Left cardiac atrium (tissue), 4 donors: ENCODE measurements at places on chromosomes 12 and 14. TPM values are rescaled to one million over a fixed set of nuclear protein-coding genes. Genes with fewer than 3 reads are reported as not detected.

The FAM186B gene
- 0.31 TPM for total RNA-seq

The B3GNT4 gene
- total RNA-seq = not detected

The SERPINA10 gene
- not detected for total RNA-seq

The SRRM4 gene
- 0.13 TPM for total RNA-seq

The DLGAP5 gene
- 0.80 TPM for total RNA-seq

The APOF gene
- not detected for total RNA-seq

The GPR135 gene
- 2.7 TPM for total RNA-seq

The DAD1 gene
- total RNA-seq = 150 TPM

The OR6C3 gene
- not detected for total RNA-seq

The RCOR1 gene
- 14.9 TPM for total RNA-seq

The PTCSC3 gene
- not detected for total RNA-seq

- DNase-seq = no peak
These were observed 9.4 kb downstream of the TNFRSF1A start for GRCh38 chr12:6332459-6332858.

DNA sequence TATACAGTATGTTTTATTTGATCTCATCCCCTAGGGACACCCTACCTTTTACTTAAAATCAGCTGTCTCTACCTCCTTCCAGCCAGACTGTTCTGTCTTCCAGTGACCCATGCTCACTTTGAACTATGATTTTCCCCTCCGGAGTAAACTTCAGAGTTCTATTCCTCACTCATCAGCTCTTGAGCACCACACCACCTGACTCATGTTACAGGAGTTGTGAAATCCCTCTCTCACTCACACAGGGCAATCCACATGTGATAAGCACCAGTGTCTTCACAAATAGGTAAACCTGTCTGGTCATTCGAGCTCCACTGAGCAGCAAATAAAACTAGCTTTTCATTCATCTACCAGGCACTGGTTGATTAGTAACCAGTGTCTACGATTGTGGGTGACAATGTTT lies 177.3 kb upstream of the BMP4 start:
- no peak for DNase-seq

GRCh38 chr14:32478050-32478449 lies 149.0 kb downstream of the AKAP6 start:
- DNase-seq = no peak

GRCh38 chr14:50362764-50363713 lies 33.6 kb downstream of the CDKL1 start:
- no peak for DNase-seq

GRCh38 chr12:43917896-43918295 lies 82.0 kb downstream of the TMEM117 start:
- DNase-seq = no peak

GRCh38 chr14:59306775-59307174 lies 118.3 kb downstream of the DAAM1 start:
- no peak for DNase-seq

DNA sequence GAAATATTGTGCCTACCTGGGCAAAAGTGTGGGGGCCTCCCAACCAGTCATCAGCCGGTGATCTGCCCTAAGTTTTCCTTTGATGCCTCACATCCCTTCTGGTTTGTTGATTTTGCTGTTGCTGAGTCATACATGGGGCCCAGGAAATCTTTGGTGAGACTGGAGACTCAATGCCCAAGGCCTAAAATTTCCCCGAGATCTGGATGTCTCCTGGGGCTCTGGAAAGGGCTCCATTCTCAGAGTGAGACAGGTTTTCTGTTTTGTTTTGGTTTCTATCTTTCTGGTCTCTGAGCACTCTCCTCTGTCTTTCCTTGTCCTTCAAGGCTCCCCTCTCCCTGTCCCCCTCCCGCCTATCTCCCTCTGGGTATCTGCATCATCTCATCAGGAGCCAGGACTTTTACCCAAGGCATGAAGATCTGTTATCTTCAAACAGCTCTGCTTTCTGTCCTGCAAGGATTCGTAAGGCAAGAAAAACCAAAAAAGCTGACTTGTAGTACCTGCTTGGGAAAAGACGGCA lies 152.8 kb upstream of the MAX start:
- DNase-seq = no peak

DNA sequence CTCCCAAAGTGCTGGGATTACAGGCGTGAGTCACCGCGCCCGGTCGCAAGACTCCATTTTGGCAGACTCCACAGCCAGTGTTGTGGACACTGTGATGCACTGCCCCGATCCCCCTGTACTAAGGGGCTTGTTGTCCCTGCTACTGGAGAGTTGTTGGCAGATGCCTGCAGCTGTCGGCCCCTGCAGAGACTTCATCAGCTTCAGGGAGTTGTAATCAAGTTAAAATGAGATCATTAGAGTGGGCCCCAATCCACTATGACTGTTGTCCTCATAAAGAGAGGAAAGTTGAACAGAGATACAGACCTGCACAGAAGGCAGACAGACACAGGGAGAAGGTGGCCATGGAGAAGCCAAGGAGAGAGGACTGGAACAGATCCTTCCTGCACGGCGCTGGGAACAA lies 23.7 kb upstream of the TUBA1A start:
- DNase-seq = no peak

DNA sequence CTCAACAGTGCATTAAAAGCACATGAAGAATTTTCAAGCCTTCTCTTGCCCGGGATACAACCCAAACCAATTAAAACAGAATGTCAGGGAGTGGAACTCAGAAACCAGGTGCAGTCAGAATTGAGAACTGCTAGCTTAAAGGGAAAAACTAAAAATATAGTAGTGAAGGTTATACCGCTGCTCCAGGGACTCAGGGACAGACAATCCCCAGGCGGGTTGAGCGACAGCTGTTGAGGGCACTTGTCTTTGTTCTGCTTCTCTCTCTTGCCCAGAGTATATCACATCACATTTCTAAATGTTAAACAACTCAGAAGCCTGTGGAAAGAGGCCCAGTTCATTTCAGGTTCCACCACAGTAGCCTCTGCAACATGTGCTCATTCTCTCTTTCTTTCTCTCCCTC lies 93.1 kb downstream of the SLC5A8 start:
- no peak for DNase-seq

GRCh38 chr12:88579601-88580050 lies 645 bp downstream of the KITLG start:
- peak; percentile 58 for DNase-seq

DNA sequence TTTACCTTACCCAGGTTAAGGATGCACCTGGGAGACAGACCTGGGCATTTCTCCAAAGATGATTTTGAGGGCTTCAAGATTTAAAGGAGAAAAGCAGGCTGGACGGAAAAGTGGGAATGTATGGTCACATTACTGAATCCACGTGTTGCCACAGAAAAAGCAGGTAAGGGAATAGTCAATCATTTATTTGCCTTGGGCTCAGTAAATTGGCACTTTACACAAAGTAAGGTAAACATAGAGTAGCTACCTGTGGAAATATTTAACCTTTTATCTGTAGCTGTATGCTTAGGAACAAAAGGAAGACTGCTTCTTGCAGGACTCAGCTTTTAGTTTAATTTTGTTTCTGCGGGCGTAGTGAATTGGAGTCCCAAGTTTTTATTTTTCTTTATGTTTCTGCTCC lies 153.3 kb downstream of the SLCO1B3 start:
- no peak for DNase-seq

DNA sequence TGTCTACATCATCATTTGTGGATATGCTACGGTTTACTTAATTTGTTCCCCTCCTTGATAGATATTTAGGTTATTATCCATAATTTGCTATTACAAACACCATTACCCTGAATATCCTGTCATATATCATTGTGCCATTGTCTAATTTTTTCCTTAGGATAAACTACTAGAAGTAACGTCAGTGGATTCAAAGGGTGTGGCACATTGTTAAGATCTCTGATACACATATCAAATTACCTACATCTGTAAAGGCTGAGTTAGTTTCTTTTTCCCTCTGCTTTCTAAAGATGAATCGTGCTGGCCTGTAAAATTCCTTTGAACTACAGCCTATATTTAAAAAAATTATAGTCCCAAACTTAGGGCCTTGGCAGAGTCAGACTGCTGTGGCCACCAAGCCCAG lies 53.9 kb upstream of the STRN3 start:
- no peak for DNase-seq

- DNase-seq = no peak
These were observed 111.8 kb downstream of the PRKCH start for GRCh38 chr14:61433169-61433568.

DNA sequence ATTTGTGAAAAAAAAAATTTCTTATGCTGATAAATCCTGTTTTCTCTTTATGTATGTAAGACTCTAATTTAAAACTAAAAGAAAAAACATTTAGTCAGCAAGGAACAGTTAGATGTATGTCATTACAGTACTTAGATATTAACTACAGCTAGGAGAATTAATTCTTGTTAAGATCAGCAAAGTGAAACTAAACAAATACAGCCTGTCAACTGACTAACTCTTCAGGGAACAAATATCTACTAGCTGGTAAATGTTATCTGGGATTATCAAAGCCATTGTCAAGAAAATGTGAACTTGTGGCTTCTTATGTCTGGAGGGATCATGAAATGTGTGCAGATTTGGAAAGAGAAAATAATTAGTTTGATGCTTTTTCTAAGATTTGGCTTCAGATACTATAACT lies 27.5 kb downstream of the MGAT4C start:
- no peak for DNase-seq

GRCh38 chr12:52126050-52126604 lies 46.6 kb downstream of the SMIM41 start:
- DNase-seq = no peak

DNA sequence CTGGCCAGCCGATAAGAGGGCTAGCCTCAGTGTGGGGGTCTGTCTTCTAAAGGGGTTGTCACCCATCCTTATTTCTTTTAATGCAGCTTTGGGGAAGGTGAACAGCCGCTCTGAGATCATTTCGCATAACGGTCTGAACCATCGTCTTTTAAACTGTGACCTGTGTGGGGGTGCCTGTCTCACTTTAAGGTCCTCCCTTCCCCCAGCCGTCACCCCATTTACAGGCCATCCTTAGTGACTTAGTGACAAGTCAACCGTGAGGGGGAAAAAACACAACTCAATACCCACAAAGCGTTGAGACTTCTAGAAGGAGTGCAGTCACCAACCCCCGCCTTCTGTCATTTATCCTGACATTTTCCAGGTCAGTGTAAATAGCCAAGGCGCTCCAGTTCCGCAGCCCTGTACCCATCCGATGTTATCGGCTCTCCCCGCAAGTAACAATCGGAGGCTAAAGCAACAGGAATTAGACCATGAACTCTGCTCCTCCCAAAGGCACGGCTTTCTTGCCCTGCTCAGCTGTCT lies 505 bp upstream of the DENND5B start:
- peak; percentile 34 for DNase-seq

- DNase-seq = no peak
These were observed 15.4 kb upstream of the P2RX7 start for GRCh38 chr12:121117226-121117777.

GRCh38 chr14:20415782-20416206 lies 2.5 kb upstream of the TEP1 start:
- no peak for DNase-seq

DNA sequence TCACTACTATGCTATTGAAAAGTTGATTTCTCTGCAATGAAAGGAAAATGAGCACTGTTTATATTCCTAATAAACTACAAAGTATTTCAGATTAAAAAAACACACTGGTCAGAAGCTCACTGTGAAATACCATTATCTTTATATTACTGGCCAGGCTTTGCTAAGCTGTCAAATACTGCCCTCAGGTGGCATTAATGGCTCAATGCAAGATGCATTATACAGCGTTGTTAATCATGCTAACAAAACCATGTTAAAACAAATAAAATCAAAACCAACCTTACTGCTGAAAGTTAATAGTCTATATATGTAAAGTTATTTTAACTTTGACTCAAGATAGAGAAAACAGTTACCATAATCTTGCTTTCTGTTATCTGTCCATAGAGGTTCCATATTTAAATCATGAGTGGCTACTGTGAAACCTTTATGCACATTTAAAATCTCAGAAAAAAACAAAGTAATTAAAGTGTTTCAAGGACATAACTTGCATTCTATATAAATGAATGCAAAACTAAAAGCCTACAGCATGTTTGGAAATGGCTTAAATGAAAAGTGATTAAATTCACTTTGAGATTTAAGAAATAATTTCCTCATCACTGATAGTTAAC lies 121.7 kb downstream of the RALGAPA1 start:
- no peak for DNase-seq

DNA sequence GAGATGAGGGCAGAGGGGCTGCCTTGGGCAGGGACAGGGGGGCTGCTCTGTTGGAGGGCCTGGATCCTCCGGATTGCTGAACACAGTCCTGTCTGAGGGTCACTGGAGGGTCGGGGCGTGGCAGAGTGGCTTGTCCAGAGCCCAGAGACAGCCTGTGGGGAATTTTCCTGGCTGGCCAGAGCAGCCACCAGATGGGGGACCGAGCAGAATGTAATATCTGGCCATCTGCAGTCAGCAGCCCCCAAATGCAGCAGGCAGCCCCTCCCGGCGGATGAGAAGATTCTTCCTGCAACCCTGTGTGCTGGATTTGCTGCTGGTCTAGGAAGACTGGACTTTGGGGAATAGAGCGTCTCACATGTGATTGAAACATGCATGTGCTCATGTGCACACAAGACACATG lies 23.3 kb upstream of the NOS1 start:
- no peak for DNase-seq
